ENCODE measurements at places on chromosomes 11 and 22. TPM values are rescaled to one million over a fixed set of nuclear protein-coding genes. Genes with fewer than 3 reads are reported as not detected.

Gene ETS1
- polyA plus RNA-seq: 81.9 TPM

Gene OR4C45
- polyA plus RNA-seq: not detected

Gene C22orf15
- polyA plus RNA-seq: 2.3 TPM

Gene KCNJ1
- polyA plus RNA-seq: 109 TPM

Gene IL10RA
- polyA plus RNA-seq: 2.7 TPM

Gene EMID1
- 62.3 TPM for polyA plus RNA-seq

Gene ART1
- not detected for polyA plus RNA-seq

Gene CHCHD10
- polyA plus RNA-seq: 75.6 TPM

Gene IL18
- 9.3 TPM for polyA plus RNA-seq

Gene RIBC2
- polyA plus RNA-seq: 6.2 TPM

Gene HTR3A
- polyA plus RNA-seq: 0.13 TPM

Gene OR5AN1
- not detected for polyA plus RNA-seq

Gene SCUBE1
- polyA plus RNA-seq: 6.6 TPM

Gene THOC5
- polyA plus RNA-seq: 26.9 TPM

Gene SLC43A3
- polyA plus RNA-seq: 22.9 TPM

Gene BTG4
- not detected for polyA plus RNA-seq

Gene ACRV1
- polyA plus RNA-seq: 0.62 TPM

Data from right renal cortex interstitium (tissue), 3 donors.